ENCODE measurements at places on chromosomes 7 and 10.

GRCh38 chr7:105978035-105978434, 15.0 kb downstream of the CDHR3 start:
- DNase-seq, result no peak

DNA sequence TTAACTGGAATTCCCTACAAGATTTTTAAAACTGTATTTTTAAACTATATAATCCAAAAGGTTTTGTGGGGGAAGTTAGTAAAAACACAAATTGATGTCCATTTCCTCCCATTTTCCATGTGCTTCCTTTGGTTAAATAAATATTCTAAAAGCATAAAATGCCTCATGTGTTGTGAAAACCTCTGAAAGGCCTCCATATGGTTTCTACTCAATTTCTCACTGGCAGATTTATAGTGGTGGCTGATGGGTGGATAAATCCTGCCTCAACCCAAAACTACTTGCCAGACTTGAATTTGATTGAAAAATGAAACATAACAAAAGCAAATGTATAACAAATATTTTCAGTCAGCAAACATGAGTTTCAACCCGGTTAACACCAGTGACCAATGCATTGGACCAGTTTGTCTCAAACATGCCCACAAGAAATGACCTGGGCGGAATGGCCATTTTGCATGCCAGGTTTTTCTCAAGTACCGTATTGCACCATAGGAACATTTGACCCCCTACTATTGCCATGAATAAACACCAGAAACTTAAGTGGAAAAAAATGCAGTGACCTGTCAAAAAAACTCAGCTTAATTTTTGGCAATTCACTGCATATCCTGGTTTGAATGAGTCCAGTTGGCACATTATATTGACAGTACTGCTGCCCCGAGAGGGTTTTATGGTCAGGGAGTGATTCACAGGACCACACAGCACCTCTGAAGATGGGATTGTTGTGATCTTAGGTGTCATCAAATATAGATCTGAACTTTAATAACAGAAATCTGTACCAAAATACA, 454.6 kb upstream of the ANKRD30A start:
- DNase-seq, result peak; percentile 55

DNA sequence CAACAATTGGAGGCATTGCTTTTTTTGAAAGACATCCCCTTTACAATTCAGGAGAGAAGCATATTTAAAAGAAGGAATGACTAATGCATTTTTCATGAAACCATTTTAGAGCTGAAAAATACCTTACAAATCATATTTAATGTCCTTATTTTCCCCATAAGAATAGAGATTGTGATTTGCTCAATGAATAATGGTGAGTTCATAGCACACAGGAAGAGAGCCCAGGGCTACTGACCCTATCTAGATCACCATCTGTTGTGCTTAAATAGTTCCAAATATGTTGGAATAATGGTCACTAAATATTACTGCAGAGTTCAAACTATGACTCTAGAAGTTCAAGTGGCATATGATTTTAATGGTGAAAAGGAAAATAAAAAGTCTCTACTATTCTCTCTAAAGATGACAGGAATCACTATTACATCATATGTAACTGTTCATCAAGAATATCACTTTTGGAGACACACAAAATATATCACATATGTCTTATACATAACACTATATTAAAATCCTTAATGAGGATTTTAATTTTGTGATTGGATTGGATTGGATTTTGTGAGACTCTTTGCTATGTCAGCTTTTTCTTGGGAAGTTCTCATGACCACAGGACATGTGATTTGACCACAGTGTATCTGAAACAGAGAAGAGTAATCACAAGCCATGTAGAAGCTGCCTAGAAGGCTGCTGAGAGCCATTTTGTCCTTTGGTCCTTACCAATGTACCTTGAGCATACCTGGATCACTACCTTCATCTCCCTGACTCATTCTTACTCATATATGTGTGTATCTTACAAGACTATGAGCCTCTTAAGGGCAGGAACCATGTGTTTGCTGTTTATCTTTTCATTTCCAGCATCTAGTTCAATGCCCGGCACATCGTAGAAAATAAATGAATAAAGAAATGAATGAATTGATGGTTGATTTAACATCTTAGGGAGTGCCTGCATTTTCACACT, 26.4 kb downstream of the SLC16A9 start:
- DNase-seq, result no peak

DNA sequence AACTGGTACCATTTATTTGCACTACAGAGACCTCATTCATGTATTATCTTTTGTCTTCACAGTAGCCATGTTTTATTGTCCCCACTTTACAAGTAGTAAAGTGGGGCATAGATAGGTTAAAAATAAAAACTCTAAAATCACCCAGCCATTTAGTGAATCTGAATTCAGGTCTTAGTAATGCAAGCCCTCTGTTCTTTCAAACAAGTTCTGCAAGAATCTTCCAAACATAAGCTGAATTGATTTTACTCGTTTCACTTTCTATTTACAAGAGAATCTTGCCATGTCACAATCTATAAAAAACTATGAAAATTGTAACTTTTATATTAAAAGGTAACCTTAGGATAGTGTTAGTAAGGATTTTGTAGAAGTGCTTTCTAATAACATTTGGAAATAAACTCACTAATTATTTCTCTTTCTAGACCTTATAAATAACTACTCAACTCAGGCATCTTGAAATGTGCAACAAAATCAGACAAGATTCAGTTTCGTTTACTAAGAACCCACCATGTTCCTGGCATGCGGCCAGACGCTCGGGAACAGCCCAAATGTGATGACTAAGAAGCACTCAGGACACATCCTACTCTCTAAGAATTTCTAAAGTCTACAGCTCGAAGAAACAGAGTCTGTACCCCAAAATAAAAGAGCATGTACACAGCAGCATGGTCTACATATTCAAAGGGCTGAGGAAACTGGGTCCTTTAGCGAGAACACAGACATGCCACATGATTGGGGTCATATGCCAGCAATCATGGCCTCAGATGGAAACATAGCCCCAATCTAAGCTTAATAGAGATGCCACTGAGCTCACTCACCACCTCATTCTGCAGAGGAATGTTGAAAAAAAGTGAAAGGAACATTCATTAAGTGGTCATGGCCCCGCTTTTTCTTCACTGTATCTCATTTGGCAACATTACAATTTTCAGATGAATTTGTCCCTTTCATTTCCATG, 167.6 kb downstream of the AMPH start:
- DNase-seq, result peak; percentile 60

- DNase-seq, result no peak
Measured at GRCh38 chr10:132835848-132836233, 49.9 kb upstream of the NKX6-2 start.

- peak; percentile 60 for DNase-seq
Measured at GRCh38 chr7:131066635-131067034, 261.0 kb upstream of the MKLN1 start.
